Activated CD8-positive, alpha-beta memory T cell treated with anti-CD3 and anti-CD28 coated beads for 48 hours (primary cell): ENCODE measurements at places on chromosomes 2 and 18.

- no peak for DNase-seq
Observed at GRCh38 chr2:143607231-143608062, 478.2 kb downstream of the ARHGAP15 start.

- no peak for DNase-seq
Observed at GRCh38 chr2:128562471-128563347, 244.0 kb upstream of the HS6ST1 start.

- DNase-seq, result no peak
Observed at GRCh38 chr2:7203056-7203467, 285.9 kb downstream of the RNF144A start.

- DNase-seq, result no peak
Observed at GRCh38 chr2:169452080-169452479, 27.2 kb upstream of the BBS5 start.

DNA sequence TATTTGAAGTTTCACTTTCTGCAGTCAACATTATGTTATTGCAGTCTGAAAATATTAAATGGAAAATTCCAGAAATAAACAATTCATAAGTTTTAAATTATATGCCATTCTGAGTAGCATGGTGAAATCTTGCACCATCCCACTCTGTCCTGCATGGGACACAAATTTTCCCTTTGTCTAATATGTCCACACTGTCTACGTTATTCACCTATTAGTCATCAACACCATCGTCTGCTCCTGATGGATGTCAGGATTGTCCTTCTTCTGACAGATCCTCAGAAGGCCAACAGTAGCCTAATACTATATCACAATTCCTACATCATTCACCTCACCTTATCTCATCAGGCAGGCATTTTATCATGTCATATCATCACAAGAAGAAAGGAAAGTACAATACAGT, 163.1 kb downstream of the TXNL1 start:
- no peak for DNase-seq

DNA sequence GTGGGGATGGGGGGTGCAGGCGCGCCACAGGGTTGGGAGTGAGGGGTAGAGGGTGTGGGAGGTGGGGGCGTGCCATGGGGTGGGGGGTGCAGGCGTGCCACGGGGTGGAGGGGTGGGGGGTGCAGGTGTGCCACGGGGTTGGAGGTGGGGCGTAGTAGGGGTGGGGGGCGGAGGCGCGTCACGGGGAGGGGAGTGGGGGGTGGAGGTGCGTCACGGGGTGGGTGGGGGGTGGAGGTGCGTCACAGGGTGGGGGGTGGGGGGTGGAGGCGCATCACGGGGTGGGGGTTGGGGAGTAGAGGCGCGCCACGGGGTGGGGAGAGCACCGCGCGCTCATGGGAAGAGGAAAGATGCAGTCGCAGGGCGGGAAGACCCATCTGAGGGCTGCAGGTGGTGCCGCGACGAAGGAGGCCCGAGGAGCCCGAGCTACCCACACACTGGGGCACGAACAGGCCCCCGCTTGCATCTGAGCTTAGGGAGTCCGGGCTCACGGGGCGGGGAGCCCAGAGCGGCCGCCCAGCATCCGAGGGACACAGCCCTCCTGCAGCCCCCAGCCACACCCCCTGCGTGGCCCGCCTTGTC, 37.5 kb downstream of the SNED1 start:
- DNase-seq, result no peak

DNA sequence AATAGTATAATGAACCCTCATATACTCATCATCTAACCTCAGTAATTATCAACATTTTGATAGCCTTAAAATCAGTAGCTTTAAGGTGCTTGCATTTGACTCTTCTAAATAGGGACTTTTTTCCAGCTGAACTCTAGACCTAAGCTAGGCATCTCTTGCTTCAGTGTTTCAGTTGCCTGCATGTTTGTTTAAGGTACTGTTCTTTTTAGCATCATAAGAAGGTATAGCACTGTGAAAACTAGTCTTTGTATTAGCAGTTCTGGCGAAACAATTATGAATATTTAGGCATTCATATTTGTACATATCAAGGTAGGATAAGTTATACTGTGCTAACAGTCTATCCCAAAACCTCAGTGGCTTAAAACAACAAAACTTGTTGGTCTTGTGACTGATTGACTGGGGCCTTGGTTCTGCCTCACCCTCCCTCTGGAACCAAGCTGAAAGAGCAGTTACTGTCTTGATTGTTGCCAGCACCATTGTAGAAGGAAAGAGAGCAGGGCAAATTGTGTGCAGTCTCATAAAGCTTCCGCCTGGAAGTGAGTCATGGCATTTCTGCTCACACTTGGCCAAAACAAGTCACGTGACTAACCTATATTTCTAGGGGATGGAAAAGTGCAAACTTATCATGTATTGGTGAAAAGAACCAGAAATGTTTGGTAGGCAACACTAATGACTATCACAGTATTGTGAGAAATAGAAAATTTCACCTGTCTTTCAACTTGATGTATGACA, 24.3 kb downstream of the GALNT1 start:
- no peak for DNase-seq

GRCh38 chr2:32436150-32436549, 79.3 kb downstream of the BIRC6 start:
- no peak for DNase-seq

GRCh38 chr2:73998451-73998850, 13.7 kb downstream of the TET3 start:
- no peak for DNase-seq

DNA sequence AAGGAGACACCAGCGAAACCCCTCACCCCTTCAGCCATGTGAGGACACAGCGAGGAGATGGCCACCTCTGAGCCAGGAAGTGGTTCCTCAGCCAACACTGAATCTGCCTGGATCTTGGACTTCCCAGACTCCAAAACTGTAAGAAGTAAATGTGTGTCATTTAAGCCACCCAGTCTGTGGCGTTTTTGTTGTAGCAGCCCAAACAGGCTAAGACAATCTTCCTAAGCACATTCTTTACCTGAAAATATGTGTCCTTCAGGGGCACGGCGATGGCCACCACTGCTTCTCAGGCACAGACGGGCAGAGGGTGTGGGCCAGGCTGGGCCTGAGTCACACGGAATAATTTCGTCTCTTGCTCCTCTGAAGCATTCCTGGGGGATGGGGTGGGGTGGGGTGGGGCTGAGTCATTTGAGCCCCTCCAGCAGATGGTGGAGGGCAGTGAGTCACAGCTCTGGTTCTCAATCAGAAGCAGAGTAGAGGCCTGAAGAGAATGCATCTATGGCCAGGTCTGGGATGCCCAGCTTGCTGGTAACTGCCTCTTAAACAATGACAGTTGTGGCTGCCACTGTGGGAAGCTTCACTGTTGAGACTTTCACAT, 142.4 kb downstream of the CAPN13 start:
- DNase-seq, result peak; percentile 11

DNA sequence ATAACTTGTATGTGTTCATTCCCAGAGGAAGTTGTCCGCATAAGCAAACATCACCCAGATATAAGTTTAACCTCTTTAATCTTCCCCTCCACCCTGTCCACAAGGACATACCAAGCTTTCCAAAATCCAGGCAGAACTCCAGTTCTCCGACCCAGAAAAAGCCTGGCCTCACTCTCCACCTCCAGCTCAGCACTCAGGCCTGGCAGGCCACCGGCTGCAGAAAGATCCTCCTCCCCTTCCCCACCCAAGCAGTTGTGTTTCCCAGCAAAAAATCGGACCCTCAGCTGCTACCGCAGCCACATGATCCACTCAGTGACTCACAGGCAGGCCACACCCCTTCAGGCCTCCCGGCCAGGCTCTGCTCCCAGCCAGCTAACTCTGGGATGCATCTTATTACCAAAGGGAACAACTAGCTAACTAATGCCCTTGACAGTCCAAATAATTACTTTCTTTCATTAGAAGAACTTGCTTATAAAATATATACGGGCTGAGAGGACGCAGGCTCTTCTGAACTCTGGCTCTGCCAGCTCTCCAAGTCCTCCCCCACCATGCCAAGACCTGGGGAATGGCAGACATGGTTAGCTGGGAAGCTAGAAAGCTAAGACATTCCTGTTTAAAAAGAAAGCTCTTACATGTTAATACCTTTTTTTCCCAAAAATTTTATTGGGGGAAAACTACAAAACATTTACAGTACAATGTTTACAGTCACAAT, 4.5 kb downstream of the ZFP36L2 start:
- no peak for DNase-seq

DNA sequence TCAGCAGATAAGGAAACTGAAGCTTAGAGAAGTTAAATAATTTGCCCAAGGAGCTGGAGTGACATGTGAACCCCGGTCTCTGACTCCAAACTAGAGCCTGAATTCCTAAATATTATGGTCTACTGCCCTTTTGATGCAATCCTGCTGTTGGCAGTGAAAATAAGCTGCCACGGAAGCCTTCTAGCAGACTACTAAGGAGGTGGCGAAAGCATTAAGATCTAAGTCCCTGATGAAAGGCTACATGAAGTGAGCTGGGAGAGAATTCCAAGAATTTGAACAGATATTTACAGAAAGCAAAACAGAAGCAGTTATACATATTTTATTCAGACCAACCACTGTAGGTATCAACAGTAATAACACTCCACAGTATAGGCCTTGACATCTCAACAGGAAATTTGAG, 28.1 kb downstream of the TRMT61B start:
- DNase-seq, result no peak

DNA sequence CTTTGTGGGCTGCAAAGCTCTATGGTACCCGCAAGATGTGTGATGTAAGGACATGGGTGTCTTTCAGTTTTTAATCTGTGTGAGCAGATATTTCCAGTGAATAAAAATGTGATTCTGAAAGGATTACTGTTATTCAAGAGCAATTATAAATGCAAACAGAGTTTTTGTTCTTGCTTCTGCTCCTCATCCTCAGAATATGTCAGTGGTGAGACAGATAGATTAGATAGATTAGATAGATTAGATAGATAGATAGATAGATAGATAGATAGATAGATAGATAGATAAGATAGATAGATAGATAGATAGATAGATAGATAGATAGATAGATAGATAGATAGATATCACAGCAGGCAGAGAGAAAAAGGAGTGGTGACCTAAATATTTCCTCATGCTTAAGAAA, 142.6 kb downstream of the RTN4 start:
- DNase-seq, result no peak

- no peak for DNase-seq
Observed at GRCh38 chr2:46268196-46268595, 29.0 kb upstream of the EPAS1 start.

- no peak for DNase-seq
Observed at GRCh38 chr2:56981554-56981953, 797.8 kb downstream of the CCDC85A start.

DNA sequence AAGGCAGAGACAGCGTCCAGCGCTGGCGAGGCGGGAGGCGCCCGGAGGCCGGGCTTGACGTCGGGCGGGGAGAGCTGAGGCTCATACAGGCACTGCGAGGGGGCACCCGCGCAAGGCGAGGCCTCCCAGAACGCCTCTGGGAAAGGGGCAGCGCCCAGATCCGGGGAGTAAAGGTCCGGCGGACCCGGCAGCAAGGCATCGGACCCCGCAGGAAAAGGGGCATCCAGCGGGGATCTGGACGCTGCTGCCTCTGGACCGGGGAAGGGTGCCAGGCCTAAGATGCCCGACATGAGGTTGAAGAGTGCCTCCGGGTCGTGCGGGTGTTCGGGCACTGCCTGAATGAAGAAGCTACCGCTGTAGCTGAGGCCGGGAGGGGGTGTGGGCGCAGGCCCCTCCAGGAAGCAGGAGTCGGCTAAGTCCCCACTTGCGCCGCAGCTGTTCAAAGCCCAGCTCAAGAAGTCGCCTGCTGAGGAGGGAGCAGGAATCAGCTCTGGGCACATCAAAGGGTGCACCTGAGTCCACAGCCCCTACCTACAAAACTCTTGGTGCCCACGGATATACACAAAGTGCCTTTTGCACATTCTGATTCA, 937 bp downstream of the EGR4 start:
- DNase-seq, result no peak

DNA sequence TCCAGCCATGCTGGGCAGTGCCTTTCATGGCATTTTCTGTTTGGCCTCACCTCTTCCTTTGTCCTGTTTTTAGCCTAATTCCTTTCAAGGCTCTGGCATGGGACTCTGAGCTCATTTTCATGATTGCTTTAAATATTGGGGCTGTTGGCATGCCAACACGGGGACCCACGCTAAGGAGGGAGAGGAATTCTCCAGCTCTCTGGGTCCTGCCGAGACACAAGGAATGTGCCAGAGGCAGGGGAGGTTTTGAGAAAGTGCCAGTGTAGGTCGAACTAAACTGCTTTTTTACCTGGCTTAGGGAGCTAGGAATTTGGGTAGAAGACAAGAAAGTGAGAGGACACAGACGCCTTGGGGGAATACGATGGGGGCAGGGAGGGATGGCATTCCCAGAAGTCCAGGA, 42.3 kb downstream of the RPL37A start:
- DNase-seq, result no peak

- no peak for DNase-seq
Observed at GRCh38 chr2:206482123-206482522, 38.8 kb downstream of the ADAM23 start.

DNA sequence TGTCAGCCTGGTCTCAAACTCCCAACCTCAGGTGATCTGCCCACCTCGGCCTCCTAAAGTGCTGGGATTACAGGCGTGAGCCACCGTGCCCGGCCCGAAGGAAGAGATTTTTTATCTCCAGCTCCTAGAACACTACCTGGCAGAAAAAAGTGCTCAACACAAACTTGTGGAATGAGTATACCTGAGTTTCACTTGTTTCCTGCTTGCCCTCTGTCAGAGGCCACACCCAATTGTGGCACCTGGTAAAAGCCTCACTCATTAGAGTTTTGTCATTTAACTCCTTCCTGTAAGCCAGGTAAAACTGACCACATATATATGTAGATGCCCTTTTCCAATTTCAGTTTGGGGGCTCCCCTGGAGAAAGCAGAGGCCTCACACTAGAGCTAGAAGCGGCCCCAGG, 42.2 kb upstream of the RTN4 start:
- no peak for DNase-seq
